ENCODE measurements at places on chromosomes 11 and 22.

GRCh38 chr11:123000721-123001120 lies 19.1 kb upstream of the BSX start:
- DNase-seq: no peak

DNA sequence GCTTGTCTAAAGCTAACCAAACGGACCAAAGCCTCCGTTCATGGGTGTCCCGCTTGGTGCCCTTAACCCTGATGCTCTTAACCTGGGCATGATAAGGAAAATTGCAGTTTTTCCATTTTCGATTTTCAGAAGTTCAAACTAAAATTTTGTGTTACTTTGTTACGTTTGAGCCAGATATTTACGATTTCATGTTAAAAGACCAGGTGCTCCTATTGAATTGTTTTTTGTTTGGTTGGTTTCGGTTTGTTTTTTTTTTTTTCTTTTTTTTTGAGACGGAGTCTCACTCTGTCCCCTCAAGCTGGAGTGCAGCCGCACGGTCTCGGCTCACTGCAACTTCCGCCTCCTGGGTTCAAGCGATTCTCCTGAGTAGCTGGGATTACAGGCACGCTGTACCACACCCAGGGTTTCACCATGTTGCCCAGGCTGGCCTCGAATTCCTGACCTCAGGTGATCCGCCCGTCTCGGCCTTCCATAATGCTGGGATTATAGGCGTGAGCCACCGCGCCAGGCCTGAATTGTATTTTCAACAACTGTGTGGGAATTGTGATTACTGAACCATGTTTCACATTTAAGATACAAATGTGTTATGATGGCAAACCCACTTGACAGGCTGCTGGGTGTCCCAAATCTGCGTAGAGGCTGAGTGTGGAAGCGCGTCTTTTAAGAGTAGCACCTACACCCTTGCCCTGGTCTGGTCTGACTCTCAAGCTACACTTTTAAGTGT lies 864 bp upstream of the USP28 start:
- no peak for DNase-seq

DNA sequence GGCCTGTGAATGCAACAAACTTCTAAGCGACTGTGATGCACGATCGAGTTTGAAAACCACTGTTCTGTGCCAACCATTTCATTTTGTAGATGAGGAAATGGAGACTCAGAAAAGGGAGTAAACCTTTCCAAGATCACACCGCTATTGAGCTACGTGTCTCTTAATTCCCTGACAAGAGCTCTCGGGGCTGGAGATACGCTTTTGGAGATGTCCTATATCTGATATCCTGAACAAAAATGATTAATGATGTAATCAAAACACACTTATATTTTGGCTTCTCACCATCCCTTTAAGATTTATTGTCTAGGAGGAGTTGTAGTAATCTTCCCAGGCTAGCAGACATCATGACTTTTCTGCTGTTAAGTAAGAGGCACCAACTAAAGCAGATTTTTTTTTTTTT lies 1.7 kb upstream of the PARVA start:
- no peak for DNase-seq

GRCh38 chr22:35777335-35777975 lies 59.8 kb downstream of the APOL5 start:
- DNase-seq: peak; percentile 81

DNA sequence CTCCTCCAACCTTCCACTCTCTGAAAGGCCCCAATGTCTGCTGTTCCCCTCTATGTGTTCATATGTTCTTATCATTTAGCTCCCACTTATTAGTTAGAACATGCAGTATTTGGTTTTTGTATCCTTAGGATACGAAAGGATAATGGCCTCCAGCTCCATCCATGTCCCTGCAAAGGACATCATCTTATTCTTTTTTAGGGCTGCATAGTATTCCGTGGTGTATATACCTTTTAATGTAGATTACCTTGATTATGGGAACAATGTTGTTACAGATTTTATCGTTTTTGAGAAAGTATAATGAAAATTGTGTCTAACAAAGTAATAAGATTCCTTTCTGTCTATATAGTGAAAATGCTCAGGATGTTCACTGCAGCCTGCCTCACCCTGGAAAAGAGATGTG lies 16.0 kb upstream of the CAVIN3 start:
- DNase-seq: no peak

GRCh38 chr11:11245453-11245852 lies 107.6 kb downstream of the CSNK2A3 start:
- DNase-seq: no peak
